ENCODE measurements at places on chromosomes 12 and 14.

DNA sequence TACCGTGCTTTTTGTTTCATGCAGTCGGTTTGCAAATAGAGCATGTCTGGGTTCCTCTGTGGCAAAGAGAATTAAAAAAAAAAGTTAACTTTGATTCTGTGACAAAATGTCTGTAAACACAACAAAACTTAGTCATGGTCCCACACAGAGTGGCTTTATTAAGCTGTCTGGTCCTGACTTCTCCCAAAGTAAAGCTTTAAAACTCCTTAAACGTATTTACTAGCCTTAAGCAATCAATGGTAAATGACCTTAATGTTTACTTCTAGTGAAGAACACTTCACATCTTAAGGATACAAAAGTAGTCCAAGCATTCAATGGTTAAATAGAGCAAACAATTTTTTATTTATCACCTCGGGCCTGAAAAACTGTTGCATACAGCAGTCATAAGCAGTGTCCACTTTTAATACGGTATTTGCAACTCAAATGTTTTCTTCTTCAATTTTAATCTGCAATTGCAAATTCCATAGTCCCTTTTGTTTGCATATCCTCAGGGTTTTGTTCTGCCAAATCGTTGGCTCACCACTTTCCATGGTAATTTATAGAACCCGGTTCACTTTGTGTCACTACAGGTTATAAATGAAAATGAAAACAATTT is 453.0 kb upstream of the MIS18BP1 start:
- DNase-seq, result no peak

DNA sequence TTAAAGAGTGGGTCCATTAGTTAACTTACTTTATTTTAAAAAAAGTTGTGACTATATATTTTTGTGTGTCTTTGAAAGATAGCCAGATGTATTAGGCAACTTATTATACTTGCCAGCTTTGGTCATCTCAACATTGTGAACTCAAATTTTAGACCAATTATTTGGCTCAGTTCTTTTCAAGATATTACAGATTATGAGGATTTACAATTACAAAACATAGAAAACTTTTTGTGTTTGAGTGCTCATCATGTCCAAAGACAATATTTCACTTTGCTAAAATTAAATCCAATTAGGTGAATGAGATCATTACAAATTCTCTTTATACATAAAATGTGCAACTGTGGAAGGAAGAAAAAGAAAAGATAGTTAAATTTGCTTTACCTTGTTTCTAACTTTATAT is 18.3 kb upstream of the PDE3A start:
- DNase-seq, result no peak

DNA sequence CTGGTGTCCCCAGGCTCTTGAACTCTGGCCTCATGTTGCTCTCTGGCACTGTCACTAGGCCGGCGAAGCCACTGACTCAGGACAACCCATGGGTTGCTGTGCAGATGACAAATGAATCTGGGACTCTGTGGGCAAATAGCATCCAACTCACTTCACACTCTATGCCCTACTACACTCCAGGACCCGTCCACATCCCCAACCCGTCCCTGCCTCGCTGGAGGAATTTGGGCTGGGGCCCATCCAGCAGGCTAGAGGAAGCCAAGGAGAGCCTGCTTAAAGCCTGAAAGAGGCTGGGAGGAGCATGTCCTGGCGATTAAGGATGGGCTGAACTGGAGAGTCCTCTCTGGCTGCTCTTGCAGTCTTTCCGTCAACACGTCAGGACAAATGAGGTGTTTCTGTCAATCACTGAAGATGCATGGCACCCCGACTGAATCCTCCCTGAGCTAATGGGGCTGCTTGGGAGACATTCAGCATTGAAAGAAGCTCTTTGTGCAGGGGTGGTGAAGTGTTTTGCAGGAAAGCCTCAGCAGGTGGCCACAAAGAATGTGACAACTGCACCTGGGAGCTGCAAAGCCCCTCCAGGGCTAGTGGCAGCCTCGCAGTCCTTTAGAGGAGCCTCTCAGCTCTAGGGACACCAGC is 71.7 kb downstream of the ANO2 start:
- DNase-seq, result no peak

GRCh38 chr12:127293507-127294310 is 973.3 kb upstream of the TMEM132C start:
- peak; percentile 38 for DNase-seq

DNA sequence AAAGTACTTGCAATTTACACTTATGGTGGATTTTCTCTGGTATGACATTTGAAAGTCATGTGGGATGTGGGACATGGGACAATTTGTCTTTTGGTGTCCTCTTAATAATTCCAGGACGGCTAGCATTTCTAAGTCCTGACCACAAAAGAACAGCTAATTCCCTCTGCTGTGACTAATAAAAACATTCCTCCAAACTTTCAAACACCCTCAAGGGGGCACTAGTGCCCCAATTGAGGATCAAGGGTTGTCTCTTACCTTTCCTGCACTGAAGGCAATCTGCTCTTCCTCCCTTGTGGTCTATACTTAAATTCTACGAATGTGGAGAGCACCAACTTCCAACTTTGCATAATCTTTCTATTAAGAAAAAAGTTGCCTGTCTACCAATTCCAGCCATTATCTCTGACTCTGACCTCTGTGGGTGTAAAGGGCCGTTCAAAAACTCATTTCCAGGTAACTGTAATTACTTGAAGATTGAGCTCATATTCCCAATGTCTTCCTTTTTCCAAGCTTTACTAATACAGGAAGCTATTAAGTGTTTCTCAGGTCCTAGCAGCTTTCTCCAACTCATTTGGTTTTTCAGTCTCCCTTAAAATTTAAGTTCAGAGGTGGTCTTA is 210.2 kb downstream of the PTPRO start:
- DNase-seq, result peak; percentile 35

Data from putamen (tissue), 1 donor.